ENCODE measurements at places on chromosomes 2 and 18.

- no peak for DNase-seq
Observed at GRCh38 chr2:236209535-236209934, 41.3 kb upstream of the GBX2 start.

DNA sequence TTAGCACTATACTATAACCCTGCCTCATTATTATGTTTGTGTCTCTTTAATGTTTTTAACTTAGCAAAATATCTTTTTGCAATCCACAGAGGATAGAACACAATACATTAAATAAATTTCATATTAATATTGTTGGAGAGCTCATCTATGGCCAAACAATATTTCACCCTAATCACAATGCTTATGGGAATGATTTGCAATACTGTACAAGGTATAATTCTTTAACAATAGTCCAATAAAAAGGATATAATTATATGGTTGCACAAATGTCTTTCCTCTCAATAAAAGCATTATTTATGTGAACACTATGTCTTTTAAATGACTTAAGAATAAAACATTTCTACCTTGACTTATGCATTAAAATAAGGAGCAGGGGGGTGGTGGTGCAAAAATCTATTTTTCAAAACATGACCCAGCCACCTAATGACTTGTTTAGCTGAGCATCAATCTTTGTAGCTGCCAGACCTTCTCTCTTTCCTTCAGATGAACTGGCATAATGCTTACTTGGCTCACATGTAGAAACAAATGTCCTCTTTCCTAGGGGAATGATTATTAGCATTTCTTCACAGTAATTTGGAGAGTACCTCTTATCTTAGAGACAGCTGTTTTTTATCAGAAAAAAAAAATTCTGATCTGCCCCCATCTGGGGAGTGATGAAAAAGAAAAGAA, 1933.6 kb upstream of the LRRTM1 start:
- DNase-seq: no peak

- peak; percentile 51 for DNase-seq
Observed at GRCh38 chr2:165863810-165864261, 69.8 kb upstream of the GALNT3 start.

- DNase-seq: no peak
Observed at GRCh38 chr18:48803951-48804855, 146.6 kb downstream of the SMAD7 start.
